ENCODE measurements at places on chromosomes 3 and 15. TPM values are rescaled to one million over a fixed set of nuclear protein-coding genes. Genes with fewer than 3 reads are reported as not detected.
A peak's percentile ranks its signal among the peaks of the same experiment; 100 is the strongest.

GCSAM gene
- 1.8 TPM for polyA plus RNA-seq

CCDC39 gene
- 8.2 TPM for polyA plus RNA-seq

CD80 gene
- 0.12 TPM for polyA plus RNA-seq

SPG21 gene
- 120 TPM for polyA plus RNA-seq

AP3B2 gene
- polyA plus RNA-seq = 2.0 TPM

FGF12 gene
- 12.8 TPM for polyA plus RNA-seq

P2RY13 gene
- 1.9 TPM for polyA plus RNA-seq

KCNAB1 gene
- 4.4 TPM for polyA plus RNA-seq

THPO gene
- polyA plus RNA-seq = 2.3 TPM

ANO10 gene
- polyA plus RNA-seq = 33.3 TPM

LRRC3B gene
- polyA plus RNA-seq = 2.1 TPM

OXNAD1 gene
- 18.2 TPM for polyA plus RNA-seq

- DNase-seq = no peak
These were observed 43.0 kb downstream of the CD200R1 start for GRCh38 chr3:112931736-112932521.

DNA sequence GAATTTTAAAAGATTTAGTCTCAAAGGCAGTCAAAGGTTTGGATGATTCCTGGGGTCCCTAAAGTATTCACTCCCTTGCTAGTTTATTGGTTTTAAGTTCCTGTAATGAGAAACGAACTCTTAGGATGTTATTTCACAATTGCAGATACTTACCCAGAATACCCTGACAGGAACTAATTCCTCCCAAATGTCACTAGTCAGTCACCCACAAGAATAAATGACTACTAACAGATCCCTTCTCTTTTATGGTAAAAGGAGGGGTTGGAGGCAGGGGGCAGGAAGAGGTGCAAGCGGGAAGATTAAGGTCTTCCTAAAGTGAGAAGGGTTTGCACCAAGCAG is 174.2 kb upstream of the SLC2A2 start:
- no peak for DNase-seq

GRCh38 chr3:46183330-46183729 is 24.8 kb downstream of the CCR1 start:
- no peak for DNase-seq

DNA sequence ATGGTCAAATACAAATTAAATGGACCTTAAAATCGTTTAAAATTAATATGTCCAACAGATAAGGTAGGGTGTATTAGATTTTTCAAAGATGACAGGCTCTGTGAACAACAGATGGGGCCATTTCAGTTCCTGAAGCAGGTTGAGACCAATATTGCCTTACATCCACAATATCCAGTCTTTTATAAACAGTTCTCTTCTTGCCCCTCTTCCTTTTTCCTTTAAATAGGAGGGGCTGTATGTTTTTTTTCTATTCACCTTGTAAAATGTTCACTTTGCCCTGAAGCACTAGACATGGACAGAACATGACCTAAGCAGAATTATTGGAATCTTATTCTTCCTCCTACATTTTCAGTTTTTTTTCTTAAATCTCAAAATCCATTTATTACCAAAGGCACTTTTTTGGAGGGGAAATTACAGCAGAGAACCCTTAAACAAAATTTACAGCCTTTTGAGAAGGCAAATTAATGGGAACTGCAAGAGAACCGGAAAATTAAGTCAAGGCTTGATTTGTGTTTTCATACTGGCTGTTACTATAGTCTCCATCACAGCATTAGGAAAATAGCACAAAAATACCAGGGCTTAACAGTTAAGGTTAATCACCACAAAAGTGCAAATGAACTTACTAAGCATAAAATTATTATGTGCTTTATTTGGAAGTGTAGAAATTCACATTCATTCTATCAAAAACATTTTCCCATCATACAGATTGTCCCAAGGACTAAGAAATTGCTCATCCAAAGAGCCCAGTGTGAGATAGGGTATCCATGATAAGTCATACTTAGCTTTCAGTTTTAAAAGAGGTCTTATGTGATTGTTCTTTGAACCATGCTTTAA is 55.8 kb downstream of the CMSS1 start:
- DNase-seq = no peak

GRCh38 chr3:131386429-131387165 is 5.0 kb downstream of the NUDT16 start:
- no peak for DNase-seq

- DNase-seq = no peak
These were observed 44.3 kb downstream of the CD200R1L start for GRCh38 chr3:112802338-112802737.

DNA sequence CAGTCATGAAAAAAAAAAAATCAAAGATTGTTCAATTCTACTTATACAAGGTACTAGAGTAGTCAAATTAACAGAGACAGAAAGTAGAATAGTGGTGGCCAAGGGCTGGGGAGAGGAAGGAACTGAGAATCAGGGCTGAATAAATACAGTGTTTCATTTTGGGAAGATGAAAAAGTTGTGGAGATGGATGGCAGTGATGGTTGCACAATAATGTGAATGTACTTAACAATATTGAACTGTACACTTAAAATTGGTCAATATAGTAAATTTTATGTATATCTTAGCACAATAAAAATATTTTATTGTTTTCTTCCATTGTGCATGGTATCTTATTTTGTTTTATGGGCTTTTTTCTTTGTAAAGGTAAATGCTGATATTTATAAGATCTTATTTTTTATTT is 262.2 kb upstream of the AGTR1 start:
- no peak for DNase-seq

- no peak for DNase-seq
These were observed 162.2 kb upstream of the TLE3 start for GRCh38 chr15:70259640-70260508.

- DNase-seq = no peak
These were observed 276.1 kb upstream of the GOLGA6L4 start for GRCh38 chr15:83959477-83959876.

DNA sequence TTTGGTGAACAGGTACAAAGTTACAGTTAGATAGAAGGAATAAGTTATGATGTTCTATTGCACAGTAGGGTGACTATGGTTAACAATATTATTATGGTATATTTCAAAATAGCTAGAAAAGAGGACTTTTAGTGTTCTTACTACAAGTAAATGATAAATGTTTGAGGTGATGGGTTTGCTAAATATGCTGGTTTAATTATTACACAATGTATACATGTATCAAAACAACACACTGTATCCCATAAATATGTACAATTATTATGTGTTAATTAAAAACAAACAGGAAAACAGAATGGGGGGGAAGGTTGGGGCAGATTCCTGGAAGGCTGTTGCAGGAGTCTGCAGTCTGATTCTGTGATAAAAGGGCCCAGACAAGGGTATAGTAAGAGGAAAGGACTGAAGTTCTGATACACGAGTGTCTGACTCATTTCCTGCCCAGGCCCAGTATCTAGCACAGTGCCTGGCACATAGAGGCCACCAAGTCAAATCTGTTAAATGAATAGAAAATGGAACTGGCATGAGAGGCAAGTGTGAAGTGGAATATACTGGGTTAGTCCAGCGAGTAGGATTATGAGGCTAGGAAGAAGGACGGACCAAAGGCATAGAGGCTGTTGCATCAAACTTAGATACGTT is 7.2 kb upstream of the ENTPD3 start:
- DNase-seq = no peak

DNA sequence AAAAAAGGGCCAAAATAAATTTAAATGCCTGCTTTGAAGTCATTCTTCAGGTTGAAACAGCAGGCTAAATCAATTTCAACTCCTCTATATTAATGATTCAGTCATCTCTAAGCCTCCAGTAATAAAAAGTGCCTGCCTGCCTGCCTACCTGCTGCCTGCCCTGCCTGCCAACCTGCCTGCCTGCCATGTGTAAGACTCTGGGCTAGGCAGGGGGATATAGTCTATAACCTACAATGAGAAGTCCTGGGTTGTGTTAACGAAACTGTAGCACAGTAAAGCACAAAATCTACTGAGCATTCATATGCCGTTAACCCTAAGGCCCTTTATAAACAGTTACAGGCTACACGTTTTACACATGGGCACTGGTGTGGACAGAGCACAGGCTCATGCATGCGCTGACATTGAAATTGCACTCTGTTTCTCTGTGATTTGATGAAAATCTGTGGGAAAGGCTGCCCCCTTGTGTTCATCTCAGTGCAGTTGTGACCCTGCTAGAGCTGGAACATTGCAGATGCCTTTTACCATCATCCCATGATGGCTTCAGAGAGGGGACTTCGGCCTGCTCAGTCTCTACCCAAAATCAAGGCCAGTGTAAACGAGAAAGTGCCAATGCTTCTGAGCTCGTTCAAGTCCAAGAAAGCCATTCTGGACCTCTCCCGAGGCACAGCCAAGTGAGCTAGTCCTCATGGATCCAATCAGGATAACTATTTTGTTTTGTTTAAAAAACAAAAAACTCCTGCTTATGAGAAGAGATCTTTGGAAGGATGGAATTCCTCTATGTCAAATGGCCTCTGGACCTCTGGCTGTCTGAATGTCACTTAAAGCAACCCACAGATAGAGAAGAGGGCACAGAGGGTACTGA is 64.6 kb downstream of the EFL1 start:
- peak; percentile 51 for DNase-seq

DNA sequence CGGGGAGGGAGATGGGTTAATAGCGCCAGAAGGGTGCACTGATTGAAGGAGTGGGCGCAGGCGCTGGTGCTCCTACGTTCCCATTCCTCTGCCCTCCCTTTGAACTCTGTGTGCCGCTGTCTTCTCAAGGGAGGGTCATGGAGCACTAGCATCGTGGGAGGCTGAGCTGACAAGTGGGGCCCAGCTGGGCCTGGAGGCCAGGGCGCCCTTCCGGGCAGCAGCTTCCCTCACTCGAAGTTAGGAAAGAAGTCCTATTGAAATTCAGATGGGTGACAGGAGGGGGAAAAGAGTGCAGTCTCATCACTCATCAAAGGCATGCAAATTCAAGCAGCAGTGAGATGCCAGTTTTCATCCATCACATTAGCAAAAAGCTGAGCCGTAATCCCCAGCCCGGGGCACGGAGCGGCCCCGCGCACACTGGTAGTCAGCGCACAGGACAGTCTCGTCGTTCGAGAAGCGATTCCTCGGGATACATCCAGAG is 128.2 kb downstream of the LRRK1 start:
- DNase-seq = no peak
